ENCODE measurements at places on chromosomes 12 and 14.

- no peak for DNase-seq
These were observed 29.8 kb downstream of the ERG28 start for GRCh38 chr14:75630695-75631452.

DNA sequence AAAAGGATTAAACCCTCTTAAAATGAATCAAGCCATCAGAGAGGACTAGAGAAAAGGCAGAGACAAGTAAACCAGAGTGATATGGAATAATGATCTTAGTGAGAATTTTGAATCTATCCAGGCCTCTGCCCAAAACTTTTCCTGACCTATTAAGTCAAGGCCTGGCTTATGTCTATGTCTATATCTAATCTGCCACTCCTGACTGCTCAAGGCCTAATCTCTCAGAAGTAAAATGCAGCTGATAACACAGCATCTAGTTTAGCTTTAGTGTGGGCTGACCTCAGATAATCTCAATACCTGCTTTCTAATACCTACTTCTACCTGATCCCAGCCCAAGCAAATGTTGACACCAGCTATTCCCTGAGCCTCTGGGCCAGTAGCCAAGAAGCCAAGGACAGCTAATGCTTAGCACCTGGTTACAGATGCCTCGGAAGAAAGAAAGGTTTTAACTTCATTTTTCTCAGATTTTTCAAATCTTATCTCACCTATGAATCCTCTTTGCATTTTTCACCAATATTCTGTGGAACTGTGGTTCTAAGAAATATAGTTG, 1472.5 kb upstream of the SEL1L start:
- no peak for DNase-seq

DNA sequence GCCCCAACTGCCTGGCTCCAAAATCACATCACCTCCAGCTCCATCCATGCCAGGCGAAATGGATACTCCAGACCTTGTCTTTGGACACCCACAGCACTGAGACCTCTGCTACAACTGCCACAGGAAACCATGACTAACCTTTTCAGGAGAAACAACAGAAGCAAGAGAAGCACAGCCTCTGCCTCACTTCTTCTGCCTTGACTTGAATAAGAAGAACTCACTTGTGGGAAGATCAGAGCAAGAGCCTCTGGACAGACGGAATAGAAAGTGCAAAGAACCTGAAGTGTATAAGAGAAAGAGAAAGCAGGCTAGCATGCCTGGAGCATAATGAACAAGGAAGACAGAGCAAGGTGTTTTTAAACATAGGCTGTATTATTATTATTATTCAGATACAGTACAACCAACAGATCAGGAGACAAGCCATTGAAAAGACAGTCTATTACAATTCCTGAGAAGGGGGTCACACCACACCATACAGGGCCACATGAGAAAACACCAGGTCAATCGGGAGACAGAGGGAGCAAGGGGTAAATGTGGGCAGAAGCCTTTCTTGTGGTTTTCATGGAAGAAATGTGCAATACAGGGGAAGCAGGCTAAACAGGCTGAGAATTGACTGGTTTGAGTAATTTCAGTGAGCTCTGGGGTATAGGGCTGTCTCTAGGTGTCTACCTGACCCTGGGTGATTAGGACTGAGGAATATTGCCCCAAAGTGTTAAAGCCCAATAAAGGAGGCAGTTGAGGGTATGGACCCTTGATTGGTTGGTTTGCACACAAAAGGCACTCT, 7.4 kb upstream of the OR10P1 start:
- no peak for DNase-seq

DNA sequence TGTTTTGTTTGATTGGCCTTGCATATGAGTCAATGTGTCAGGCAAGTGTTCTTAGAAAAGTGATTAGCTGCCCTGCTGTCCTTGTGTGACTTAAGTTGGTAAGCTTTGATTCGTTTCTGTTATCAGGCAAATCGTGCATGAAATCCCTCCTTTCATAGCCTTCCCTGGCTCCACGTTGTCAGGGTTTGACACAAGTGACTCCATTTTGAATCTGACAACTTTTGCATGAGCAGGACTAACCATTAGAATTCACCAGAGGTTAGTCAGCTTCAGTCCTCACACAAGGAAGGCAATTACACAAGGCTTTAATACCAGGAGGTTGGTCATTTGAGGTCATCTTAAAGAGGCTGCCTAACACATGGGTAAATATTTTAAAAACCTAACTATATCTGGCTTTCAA, 68.2 kb downstream of the GPATCH2L start:
- DNase-seq = no peak

DNA sequence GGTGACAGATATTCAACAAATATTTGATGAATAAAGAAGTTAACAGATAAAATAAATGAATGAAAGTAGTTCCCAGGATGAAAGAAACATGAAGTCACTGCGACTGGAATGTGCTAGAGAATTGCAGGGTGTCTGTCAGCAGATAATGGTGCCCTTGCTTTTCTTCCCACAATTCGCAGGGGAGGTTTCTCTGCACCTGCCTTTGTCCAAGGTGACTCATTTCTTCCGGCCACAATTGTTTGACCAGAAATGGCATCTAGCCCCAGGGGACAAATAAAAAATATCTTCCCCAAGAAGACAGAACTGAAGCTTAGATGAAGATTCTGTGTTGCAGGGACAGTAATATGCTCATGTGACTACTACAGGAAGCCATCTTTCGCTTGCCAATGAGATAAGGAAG, 316.1 kb upstream of the TBX3 start:
- no peak for DNase-seq

DNA sequence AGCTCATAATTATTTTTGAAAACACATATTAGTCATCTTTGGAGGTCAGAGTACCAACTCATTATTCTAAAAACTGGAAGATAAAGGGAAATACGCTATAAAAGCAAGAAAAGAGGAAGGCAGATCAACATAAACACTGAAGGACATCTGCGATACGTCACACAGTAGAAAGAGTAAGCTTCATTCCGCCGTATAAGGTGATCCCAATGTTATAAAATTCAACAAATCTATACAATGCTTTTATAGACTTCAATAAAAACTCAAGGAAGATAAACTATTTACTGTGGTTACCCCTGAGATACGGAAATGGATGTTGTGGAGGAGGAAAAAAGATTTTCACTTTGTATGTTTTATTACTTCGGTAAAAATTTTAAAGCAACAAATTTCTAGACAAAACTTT, 92.6 kb downstream of the ITPR2 start:
- no peak for DNase-seq

- DNase-seq = no peak
These were observed 424.5 kb upstream of the RGS6 start for GRCh38 chr14:71507681-71508080.

- no peak for DNase-seq
These were observed 29.3 kb downstream of the PPM1A start for GRCh38 chr14:60278350-60278749.

DNA sequence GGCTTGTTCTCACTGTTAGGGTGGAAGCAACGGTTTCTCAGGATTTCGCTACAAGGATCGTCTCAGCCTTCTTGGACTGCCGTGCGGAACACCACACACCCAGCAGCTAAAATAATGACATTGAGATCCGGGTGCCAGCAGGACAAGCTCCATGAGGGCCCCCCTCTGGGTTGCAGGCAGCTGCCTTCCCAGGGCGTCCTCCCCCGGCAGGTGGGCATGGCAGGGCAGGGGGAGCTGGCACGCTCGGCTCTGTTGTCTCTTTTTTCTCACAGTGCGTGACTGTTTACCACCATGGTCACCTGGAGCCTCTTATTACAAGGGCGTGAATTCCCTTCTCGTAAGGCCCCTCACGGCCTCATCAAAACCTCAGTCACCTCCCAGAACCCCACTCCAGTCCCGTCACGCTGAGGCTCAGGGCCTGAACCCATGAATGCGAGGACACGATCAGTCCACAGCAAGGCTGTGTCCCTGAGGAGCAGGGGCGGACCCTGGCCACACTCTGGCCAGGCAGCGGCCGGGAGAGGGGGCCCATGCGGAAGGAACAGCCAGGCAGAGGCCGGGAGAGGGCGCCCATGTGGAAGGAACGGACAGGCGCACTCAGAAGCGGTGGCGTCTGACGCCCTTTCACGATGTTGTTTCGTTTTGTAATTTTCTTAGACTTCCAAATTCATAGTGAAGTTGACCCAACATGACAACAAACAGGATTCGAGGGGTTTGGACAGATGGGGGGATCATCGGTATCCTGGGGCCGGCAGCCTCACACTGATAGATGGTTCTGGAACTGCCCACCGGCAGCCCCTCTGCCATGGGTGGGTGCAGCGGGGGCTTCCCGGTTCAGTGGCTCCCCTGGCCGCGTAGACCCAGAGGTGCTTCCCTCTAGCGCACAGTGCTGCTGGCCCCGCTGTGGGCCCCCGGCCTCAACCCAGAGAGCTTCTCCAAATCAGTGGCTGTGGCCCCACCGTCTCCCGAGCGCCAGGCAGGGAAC, 10.0 kb downstream of the LRCOL1 start:
- DNase-seq = no peak

GRCh38 chr12:6039894-6040601, 84.4 kb downstream of the VWF start:
- DNase-seq = no peak

GRCh38 chr14:104969741-104970230, 8.4 kb downstream of the AHNAK2 start:
- DNase-seq = no peak

- DNase-seq = no peak
These were observed 331.8 kb downstream of the TMEM132D start for GRCh38 chr12:129571901-129572494.

DNA sequence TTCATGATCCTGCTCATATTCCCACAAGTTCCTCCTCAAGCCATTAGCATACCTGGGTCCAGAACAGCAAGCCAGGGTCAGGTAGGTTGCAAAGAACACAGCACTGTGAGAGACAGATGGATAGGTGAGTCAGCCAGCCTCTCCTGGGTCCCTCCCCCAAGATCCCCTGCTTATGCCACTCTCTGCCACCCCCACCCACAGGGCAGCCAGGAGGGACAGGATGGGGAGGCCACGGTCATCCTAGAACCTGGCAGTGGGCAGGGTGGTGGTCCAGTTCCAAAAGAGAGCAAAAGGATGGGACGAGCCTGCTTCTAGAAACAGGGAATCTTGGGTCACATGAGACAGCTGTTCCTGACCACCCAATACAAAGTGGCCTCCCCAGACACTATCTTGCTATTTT, 12.7 kb downstream of the FAIM2 start:
- no peak for DNase-seq

DNA sequence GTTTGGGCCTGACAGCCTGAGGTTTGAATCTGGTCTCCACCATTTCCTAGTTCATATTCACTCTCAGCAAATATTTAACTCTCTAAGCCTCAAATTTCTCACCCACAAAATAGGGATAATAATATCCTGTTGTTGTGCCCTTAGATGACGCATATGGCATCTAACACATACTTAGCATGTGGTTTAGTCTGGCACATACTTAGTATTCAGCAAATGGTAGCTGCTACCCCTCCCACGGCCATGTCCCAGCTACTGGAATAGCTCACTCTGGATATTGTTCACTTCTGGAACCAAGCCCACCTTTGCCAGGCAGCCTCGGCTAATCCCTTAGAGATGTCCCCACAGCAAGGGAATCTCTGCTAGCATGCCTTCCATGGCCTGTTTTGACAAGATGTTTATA, 53.3 kb downstream of the BICD1 start:
- DNase-seq = no peak

DNA sequence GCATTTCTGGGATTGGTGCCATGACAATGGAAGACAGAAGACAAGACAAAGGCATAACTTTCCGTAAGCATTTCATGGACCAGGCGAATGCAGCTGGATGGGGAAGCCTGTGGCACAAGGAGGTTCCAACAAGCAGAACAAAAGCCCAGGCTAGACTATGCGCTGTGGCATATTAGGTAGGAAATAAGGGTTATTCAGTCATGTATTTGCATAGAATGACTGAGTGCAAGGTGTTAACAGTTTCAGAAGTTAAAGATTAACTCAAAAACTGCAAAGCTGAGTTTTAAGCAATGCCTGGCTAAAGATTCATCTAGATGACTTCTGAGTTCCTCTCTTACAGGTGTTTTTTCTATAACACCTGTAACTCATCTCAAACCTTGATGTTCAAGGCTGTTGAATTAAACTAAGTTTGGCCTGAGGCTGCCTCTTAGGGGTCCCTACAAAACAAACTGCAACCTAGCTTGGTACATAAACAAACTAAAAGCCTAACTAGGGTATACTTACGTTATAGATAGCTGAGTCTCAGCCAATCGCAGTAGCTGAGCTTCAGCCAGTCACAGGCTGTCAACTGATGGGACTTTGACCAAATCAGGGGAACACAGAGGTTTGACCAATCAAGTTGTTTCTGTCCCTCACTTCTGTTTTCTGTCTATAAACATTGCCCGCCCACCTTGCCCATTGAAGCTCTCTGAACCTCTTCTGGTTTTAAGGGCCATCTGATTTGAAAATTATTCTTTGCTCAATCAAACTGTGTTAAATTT, 52.2 kb upstream of the PLBD1 start:
- peak; percentile 31 for DNase-seq

DNA sequence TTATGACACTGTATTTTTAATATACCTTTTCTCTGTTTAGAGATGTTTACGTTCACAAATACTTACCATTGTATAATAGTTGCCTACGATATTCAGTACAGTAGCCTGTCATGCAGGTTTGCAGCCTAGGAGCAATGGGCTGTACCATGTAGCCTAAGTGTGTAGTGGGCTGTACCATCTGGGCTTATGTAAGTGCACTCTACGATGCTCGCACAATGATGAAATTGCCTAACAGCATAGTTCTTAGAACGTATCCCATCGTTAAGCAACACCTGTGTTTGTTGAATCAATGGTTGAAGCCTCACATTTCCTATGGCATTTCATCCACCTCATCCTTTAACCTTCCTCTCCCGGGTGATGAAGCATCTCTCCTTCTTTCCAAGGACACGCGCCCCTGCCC, 12.5 kb upstream of the EML1 start:
- DNase-seq = no peak

- DNase-seq = no peak
These were observed 196.7 kb downstream of the ALX1 start for GRCh38 chr12:85476756-85477155.

- no peak for DNase-seq
These were observed 25.7 kb upstream of the LRP1-AS start for GRCh38 chr12:57173089-57173488.

- no peak for DNase-seq
These were observed 55.6 kb downstream of the SYNE3 start for GRCh38 chr14:95460647-95461478.

DNA sequence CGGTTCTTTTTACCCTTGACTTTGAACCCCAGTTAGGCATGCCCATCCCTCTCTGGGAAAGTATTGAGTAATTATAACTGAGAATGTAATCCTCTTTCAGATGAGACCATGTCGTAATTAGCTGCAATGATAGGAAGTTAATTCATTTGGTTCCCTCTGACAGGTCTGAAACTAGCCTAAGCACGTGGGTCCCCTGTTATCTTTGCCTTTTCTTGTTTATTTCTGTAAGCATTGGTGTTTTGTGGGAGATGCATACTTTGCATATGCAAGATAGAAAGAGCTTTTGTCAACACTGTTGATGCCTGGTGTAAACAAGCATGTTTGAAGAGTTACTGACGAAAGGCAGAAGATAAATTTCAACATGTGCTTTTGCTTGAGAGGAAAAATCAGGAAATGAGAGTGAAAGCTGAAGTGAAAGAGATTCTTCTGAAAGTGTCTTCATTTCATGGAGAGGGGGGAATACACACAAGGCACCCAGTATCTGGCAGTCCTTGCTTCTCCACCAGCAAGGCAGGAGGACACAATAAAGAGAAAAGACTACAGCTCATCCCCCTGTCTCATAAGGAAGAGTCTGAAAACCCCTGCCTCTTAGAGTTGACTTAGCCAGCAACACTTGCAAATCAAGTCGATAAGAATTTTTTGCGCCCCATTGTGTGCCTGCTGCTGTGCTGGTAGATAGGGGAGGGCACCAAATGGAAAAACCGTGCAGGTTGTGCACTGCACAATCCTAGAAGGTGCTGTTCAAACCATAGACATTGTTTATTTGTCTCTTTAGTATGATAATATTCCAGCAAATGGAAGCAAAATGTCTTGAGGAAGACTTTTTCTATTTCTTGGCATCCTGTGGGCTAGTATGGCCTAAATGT, 77.8 kb downstream of the SLC24A4 start:
- DNase-seq = no peak
